ENCODE measurements at places on chromosomes 4 and X. TPM values are rescaled to one million over a fixed set of nuclear protein-coding genes. Genes with fewer than 3 reads are reported as not detected.

EVC2 gene
- total RNA-seq = 0.32 TPM

CCNQ gene
- total RNA-seq = 28.0 TPM

L1CAM gene
- total RNA-seq = 1.7 TPM

GLUD2 gene
- total RNA-seq = 0.71 TPM
